ENCODE measurements at places on chromosomes 1 and 21.

GRCh38 chr1:96741335-96741734, 19.8 kb downstream of the PTBP2 start:
- no peak for DNase-seq

GRCh38 chr1:203584035-203584434, 42.6 kb upstream of the ATP2B4 start:
- no peak for DNase-seq

- DNase-seq: no peak
Observed at GRCh38 chr1:240820816-240821215, 208.9 kb upstream of the GREM2 start.

- peak; percentile 56 for DNase-seq
Observed at GRCh38 chr1:1432274-1432950, 3.1 kb upstream of the VWA1 start.

DNA sequence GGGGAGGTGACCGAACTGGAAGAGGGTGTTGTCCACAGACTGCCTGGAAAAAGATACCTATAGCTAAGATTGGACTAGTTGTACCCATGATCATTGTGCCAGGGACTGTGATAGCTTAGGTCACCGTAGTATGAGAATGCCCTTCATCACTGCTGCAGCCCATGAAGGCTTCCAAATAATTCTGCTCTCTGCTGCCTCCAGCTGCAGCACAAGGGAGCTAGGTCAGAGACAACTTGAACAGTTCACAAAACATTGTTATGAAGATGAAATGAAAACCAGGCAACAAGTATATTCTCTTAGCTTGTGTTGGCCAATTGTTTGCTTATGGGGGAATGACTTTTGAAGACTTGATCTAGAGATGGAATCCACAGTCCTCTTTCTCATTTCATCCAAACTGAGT, 246.7 kb downstream of the MRPL39 start:
- DNase-seq: no peak

GRCh38 chr1:205748403-205749233, 1.4 kb downstream of the NUCKS1 start:
- no peak for DNase-seq

Data from eye (tissue), 1 donor.